Fibroblast of skin of scalp (primary cell): ENCODE measurements at places on chromosomes 11 and 22.

DNA sequence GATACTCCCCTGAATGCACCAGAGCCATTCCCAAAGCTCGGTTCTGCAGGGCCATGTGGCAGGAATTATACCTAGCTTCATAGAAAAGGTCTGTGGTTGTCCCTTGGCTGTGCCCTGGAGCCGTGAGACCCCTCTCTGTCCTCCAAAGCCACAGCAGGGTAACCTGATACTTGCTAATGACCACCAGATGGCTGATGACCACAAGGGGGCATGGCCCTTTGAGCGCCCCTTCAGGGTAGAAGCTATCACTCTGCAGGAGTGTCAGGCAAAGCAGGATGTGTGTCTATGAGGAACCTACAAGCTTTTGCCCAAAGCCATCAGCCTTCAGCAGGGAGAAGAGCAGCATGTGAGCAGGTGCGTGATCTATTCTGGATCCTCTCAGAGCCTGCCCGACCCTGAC is 95.3 kb downstream of the NTM start:
- no peak for DNase-seq

- peak; percentile 75 for DNase-seq
Observed at GRCh38 chr11:72918851-72919250, 104.6 kb downstream of the ATG16L2 start.

GRCh38 chr22:42177891-42178336 is 47.3 kb upstream of the CYP2D6 start:
- no peak for DNase-seq

- no peak for DNase-seq
Observed at GRCh38 chr11:18774801-18775200, 16.8 kb downstream of the PTPN5 start.

DNA sequence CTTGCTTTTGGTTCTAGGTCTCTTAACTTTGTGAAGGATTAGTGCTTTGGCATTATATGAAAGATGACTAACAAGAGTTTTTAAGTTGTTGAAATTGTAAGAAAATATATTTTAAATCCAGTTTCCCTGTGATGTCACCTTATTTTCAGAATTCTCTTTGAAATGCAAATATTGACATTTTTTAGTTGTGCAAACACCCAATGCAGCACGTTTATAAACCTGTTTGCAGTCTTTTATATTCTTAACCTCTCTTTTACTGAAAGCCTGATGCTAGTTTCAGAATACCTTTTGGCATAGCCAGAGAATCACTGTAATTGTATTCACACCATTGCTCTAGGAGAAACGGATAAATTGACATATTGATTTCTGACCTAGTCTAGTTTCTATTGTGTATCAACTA is 42.8 kb upstream of the SLC37A2 start:
- no peak for DNase-seq

DNA sequence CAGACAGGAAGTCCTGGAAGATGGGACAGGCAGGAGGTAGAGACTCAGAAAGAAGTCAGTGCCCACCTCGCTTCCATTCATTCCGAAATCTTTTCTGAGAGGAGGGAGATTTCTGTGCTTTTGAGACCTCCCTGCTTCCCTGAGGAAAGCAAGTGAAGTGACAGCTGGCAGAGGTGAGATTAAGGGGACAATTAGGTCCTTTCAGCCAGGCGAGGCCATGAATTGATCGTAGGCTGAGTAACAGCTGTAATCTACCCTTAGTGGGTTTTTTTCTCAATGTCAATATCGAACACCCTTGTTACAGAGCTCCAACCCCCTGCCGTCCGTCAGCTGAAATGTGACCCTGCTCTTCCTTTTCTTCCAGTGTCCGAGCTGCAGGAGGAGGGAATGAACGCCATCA is 96.0 kb downstream of the PARVA start:
- DNase-seq = no peak

GRCh38 chr11:70399681-70400112 is 1.4 kb downstream of the CTTN start:
- peak; percentile 93 for DNase-seq

- no peak for DNase-seq
Observed at GRCh38 chr11:77444261-77444660, 29.6 kb downstream of the PAK1 start.

DNA sequence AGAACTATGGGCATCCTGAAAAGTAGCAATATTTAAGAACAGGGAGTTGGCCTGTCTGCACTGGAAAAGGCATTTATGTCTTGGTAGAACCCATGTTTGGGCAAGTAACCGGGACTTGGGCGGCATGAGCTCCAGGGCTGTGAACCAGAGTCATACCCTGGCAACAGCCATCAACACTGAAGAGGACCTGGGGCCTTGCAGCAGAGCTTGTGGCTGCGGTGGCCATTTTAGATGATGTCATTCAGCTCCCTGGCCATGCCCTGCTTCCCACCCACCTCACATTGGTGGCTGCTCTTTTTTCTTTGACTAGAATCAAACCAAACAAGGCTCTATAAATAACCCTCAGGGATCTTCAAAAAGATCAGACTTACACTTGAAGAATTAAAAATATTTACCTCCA is 26.6 kb downstream of the EHF start:
- DNase-seq = peak; percentile 6

- no peak for DNase-seq
Observed at GRCh38 chr11:33638608-33639007, 62.0 kb downstream of the C11orf91 start.

DNA sequence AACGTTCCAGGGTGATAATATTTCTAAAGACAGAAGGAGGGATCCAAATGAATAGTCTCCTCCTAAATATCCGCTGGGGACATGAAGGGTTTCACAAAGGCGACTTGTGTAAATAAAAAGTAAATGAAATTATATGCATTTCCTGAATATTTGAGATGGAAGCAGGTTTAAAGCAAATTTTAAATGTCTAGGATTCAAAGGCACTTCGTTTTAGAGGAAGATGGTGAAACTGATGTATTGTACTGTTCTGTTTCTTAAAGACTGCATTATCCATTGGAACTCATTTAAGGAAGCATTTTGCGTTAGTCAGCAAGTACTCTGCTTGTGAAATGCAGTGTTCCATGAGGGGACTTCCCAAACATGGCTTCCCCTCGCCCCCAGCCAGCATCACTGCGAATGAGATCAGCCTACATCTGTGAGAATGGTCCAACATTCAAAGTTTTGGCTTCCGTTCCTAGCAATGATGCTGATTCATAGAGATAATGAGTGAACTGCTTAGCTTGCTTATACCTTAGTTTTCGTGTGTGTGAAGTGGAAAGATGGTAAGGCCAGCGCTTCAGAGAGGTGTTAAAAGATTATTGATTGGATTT is 1.5 kb downstream of the RAB39A start:
- DNase-seq = no peak

DNA sequence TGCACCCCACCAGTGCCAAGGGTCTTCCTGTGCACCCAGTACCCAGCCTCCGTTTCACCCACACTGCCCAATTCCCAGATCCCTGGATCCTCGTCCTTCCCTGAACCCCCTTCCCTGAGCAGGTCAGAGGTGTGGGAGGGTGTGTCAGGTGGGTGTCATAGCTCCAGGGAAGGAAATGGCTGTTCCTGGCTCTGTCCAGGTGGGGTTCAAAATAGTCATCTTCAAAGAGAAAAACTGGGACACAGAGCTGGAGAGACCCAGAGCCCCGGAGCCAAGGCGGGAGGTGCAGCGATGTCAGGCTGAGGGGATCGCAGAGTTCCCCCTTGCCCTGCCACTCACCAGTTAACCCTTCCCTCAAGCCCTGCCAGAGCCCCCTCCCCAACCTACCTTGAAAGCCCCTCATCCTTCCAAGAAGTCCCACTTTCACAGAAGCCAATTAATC is 698 bp downstream of the C1QTNF4 start:
- DNase-seq = no peak

- DNase-seq = no peak
Observed at GRCh38 chr11:121887569-121887968, 228.4 kb downstream of the BLID start.

- DNase-seq = no peak
Observed at GRCh38 chr11:14677146-14677545, 33.5 kb downstream of the PDE3B start.

GRCh38 chr11:8258289-8258688 is 5.4 kb downstream of the LMO1 start:
- DNase-seq = peak; percentile 41

- DNase-seq = peak; percentile 71
Observed at GRCh38 chr11:4095509-4096230, 1.1 kb downstream of the RRM1 start.

- DNase-seq = peak; percentile 96
Observed at GRCh38 chr22:46069521-46070214, 80.7 kb upstream of the PPARA start.

GRCh38 chr11:65555693-65556231 is 2.4 kb downstream of the LTBP3 start:
- peak; percentile 85 for DNase-seq

GRCh38 chr22:20155330-20156041 is 4.6 kb upstream of the CCDC188 start:
- peak; percentile 42 for DNase-seq

DNA sequence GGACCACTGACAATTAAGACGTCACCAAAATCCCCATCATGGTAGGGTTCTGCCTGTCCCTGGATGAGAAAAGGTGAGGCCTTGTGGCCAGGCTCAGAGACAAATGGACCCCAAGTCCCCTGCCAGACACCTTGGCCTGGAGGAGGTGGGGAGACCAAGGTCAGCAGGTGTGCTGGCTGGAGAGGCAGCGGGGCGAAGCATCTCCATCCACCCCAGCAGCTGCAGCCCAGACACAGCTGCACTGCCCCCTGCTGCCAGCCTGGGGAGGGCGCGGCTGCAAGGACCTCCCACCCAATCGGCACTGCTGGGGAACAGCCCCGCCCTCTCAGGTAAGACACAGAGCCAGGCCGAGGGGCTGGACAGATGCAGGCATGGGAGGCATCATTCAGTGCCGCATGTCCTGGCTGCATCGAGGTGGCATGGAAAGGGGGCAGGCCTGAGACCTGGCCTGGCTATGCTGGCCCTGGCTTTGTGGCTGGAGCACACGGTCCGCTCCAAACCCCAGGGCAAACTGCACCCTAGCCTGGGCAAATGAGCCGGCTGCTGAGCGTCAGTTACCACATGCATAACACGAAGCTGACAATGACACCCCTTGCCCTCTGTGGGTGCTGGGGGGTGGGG is 12.2 kb upstream of the MFNG start:
- no peak for DNase-seq

DNA sequence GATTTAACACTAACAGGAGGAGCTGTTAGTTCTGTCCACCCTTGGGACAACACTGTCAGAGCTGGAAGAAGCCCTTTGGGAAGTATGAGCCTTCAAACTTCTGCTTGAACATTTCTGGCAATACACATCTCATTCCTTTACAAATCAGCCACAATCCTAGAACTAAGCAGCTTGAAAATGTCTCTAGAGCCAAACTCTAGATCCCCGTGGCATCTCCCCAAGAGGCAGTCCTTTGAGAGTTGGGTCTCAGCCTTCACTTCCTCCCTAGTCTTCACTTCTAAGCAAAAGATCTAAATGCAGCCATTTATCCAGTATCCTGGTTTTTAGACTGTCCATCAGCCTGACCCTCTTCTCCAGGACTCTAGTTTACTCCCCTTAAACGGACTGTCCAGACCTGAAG is 26.9 kb downstream of the ARFGAP2 start:
- no peak for DNase-seq

GRCh38 chr11:126162306-126163030 is 49.0 kb downstream of the RPUSD4 start:
- no peak for DNase-seq

DNA sequence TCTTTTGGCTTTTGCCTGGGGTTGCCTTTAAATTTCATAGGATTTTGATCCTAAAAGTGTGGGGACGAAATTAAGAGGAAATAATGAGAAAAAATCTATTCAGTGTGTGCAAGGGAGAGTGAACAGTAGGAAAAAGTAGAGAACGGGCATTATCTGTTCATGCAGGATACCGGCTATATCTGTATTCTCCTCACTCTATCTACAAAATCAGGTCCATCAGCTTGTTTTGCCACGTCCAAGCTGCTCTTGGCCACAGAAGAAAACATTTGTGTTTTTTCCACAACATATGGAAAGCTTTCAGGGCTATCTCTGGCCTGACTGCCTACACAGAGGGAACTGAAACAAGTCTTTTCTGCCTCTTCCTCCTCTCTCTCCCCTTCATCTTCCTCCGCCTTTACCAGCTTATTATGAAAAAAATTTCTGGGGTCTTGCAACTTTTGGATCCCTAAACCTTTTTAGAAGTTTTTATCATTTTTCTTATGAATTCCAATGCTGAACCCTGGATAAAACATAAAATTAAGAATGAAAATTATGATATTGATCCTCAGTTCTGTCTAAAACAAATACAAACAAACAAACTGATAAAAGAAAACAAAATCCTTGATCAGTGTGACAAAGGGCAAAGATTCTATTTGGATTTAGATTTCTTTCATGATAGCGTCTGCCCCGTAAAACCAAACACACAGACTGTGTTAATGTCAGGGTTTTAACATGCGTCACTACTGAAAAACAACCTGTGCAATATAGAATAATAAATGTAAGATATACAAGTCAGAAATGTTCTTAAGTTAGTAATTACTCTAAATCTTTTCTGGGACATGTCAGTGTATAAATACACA is 219.7 kb downstream of the CNTN5 start:
- no peak for DNase-seq
